ENCODE measurements at places on chromosomes 6 and 20.
A peak's percentile ranks its signal among the peaks of the same experiment; 100 is the strongest.

DNA sequence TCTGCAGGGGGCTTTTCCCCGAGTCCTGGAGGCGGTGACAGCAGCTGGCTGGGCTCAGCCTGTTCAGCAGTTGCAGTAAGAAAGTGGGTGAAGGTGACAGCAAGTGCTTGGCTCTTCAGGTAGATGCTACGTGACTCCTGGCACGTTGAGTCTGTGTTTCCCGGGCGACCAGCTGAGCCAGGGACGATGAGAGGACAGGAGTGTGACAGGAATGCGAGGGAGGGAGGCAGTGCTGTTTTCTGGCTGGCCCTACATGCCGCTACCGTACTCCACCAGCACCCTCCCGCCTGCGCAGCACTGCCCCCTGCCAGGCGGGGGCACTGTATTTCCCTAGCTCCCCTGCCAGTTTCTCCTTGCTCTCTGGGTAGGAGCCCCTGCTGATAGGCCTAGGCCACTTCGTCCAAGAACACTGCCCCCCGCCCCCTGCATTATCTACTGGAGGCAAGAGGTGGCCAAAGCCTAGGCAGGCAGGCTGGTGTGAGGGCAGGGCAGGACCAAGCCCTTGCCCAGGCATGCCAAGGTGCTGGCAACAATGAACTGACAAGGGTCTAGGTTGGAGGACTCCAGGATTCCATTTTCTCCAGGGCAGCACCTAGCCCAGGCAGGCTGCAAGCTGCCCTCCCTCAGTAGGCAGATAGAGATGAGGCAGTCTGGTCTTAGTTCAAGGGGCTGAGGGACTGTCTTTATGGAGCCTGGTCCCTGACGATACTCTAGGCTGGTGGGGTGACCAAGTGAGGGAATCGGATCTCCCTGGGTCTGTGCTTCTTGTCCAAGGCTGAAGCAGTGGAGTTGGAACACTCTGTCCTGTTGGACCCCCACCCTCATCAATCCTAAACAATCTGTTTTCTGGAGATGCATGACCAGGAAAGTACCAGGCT is 19.2 kb downstream of the MRPS18A start:
- H3K36me3 ChIP-seq = peaks cover 4% of the 10 kb centered on the region
- H3K4me1 ChIP-seq = peaks cover 53% of the 10 kb centered on the region
- H3K27ac ChIP-seq = peak overlapping the region; percentile 89
- DNase-seq = no peak

- peaks cover 5% of the 10 kb centered on the region for H3K4me1 ChIP-seq
- H3K27me3 ChIP-seq = peaks cover 45% of the 10 kb centered on the region
- no peaks in the 10 kb centered on the region for H3K36me3 ChIP-seq
- no peak overlapping the region for H3K27ac ChIP-seq
- no peak overlapping the region for H3K4me3 ChIP-seq
- DNase-seq = no peak
Measured at GRCh38 chr6:1278061-1278720, 33.7 kb upstream of the FOXQ1 start.

DNA sequence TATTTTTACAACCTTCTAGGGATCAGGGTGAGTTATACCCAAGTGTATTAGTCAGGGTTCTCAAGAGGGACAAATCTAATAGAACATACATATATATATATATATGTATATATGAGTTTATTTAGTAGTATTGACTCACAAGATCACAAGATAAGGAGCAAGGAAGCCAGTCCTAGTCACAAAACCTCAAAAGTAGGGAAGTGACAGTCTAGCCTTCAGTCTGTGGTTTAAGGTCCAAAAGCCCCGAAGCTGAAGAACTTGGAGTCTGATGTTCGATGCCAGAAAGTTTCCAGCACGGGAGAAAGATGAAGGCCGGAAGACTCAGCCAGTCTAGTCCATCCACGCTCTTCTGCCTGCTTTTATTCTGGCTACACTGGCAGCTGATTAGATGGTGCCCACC is 632.7 kb upstream of the AGPAT4 start:
- DNase-seq = no peak
- H3K4me1 ChIP-seq = no peaks in the 10 kb centered on the region
- H3K36me3 ChIP-seq = no peaks in the 10 kb centered on the region
- H3K4me3 ChIP-seq = no peak overlapping the region

DNA sequence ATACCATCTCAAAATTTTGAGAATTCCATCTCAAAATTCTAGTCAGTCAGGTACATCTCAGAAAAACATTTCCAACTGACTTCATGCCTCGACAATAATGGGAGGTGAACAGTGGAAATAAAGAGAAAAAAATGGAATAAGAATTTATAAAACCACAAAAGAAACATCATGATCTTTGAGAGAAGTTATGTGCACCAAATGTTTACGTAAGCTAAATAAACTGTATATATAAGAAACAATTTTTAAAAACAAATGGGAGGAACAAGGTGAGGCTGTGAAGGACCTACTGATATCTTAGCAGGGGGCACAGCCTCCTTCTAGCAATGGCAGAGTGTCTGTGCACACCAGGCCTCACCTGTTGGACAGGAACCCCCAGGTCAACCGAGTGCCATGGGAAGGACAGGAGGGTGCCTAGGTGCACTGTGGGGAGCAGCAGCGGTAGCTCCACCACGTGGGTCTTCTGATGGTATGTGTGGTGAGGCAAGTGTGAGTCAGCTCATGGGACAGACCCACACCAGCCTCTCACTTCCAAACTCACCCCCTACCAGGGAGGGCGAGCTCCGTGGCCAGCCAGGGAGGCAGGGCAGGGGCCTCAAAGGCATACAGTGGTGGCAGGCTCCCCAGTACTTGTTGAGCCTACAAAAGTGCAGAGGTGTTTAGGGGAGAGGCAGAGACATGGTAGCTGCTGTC is 23.2 kb downstream of the DIDO1 start:
- no peaks in the 10 kb centered on the region for H3K27me3 ChIP-seq
- DNase-seq = no peak
- no peak overlapping the region for H3K4me3 ChIP-seq

DNA sequence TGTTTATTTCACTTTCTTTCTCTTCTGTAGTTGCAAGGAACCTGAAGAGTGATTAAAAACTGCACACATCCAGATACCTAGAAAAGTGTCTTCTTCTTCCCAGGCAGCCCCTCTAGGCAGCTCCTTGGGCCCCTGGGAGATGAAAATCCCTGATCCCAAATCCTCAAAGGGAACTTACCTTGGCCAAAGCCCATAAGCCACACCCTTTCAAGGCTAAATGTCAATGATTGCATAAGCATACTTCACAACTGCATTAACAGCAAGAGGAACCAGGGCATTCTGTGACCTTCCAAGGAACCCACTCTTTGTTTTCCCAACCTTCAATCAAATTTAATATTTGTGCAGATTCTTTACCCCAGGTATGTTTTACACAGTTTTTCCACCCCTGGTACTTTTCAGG is 4.4 kb upstream of the HMGN3 start:
- H3K4me3 ChIP-seq = no peak overlapping the region
- H3K36me3 ChIP-seq = no peaks in the 10 kb centered on the region
- no peaks in the 10 kb centered on the region for H3K27me3 ChIP-seq
- H3K27ac ChIP-seq = no peak overlapping the region
- DNase-seq = no peak

DNA sequence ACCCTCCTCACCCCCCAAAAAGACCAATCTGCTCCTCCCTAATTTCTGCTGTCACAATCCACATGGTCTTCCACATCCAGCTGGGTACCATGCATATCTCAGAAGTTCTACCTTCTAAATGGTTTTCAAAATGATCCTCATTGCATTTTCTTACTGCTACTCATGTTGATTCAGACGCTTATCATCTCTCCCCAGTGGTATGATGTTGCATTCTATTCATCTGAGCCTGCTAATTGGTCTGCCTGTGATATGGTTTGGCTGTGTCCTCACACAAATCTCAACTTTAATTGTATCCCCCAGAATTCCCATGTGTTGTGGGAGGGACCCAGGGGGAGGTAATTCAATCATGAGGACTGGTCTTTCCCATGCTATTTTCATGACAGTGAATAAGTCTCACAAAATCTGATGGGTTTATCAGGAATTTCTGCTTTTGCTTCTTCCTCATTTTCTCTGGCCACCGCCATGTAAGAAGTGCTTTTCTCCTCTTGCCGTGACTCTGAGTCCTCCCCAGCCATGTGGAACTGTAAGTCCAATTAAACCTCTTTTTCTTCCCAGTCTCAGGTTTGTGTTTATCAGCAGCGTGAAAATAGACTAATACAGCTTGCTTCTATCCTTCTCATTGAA is 41.4 kb upstream of the CLIC5 start:
- peaks cover 3% of the 10 kb centered on the region for H3K4me1 ChIP-seq
- no peaks in the 10 kb centered on the region for H3K27me3 ChIP-seq

- H3K27me3 ChIP-seq = no peaks in the 10 kb centered on the region
- no peaks in the 10 kb centered on the region for H3K36me3 ChIP-seq
- no peak for DNase-seq
Measured at GRCh38 chr6:71473926-71474325, 185.3 kb downstream of the OGFRL1 start.

DNA sequence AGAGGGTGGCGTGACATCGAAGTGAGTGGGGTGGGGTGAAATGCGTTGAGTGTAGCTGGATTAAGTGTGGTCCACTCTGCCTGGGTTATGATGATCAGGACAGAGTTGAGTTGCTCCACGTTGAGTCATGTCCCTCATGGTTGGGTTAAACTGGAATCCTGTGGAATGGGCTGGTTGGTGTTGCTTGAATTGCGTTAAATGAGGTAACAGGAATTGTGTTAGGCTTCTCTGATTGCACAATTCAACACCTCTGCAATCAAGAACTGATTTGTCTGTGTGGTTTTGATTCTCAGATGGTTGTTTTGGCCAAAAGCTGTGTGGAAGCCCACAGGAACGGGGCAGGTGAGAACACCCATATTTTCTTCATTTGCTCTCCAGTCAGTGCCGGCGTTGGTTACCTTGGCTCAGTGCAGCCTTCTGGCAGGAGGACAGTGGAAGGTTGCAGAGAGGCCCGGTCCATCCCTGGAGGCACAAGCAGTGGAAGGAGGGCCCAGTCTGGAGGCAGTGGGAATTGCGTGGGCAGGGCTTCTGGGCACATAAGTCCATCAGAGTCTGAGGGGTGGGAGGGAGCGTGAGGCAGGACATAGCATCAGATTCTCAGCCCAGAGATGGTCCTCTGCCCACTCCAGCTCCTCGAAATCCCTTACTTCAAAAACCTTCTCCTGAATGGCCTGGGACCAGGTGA is 11.6 kb downstream of the NOTCH4 start:
- DNase-seq = no peak
- H3K27ac ChIP-seq = no peak overlapping the region

DNA sequence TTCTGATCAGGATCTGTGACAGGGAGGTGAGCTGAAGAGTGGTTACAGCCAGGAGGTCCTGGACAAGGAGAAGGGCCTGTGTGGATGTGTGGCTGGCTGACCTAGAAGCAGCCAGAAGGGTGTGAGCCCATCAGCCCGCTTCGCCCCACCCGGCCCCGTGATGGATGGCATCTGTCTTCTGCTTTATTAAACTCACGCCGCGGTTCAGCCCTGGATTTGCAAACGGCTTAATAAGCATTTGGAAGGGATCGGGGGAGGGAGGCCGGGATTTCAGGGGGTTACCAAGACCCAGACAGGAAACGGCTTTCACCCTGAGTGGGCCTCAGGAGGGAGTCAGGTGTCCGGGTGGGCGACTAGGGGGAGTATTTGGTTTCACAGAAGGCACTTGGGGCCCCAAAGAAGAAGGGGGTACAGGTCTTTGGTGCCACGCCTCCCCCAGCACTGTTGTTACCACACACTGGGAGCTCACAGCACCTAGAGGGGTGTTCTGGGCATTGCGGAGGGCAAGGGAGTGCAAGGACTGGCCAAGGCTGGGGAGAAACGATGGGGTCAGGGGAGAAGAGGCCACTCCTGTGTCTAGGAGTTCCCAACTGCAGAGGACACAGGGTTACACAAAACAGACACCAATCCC is 53.8 kb upstream of the FOXP4 start:
- no peak for DNase-seq
- H3K4me3 ChIP-seq = no peak overlapping the region
- H3K27ac ChIP-seq = peak overlapping the region; percentile 4
- H3K36me3 ChIP-seq = no peaks in the 10 kb centered on the region

- H3K27me3 ChIP-seq = peaks cover 1% of the 10 kb centered on the region
- H3K36me3 ChIP-seq = no peaks in the 10 kb centered on the region
- H3K4me3 ChIP-seq = no peak overlapping the region
- no peak for DNase-seq
- H3K4me1 ChIP-seq = no peaks in the 10 kb centered on the region
Measured at GRCh38 chr20:2385496-2385895, 4.8 kb downstream of the TGM6 start.

GRCh38 chr6:110738899-110739365 is 76.3 kb downstream of the CDK19 start:
- H3K27me3 ChIP-seq = no peaks in the 10 kb centered on the region
- H3K27ac ChIP-seq = no peak overlapping the region
- no peaks in the 10 kb centered on the region for H3K4me1 ChIP-seq
- DNase-seq = no peak
- no peak overlapping the region for H3K4me3 ChIP-seq

- H3K27me3 ChIP-seq = no peaks in the 10 kb centered on the region
- no peak for DNase-seq
- H3K36me3 ChIP-seq = no peaks in the 10 kb centered on the region
- peaks cover 31% of the 10 kb centered on the region for H3K4me1 ChIP-seq
- H3K27ac ChIP-seq = peak overlapping the region; percentile 48
Measured at GRCh38 chr20:18224968-18225568, 63.3 kb upstream of the ZNF133 start.

DNA sequence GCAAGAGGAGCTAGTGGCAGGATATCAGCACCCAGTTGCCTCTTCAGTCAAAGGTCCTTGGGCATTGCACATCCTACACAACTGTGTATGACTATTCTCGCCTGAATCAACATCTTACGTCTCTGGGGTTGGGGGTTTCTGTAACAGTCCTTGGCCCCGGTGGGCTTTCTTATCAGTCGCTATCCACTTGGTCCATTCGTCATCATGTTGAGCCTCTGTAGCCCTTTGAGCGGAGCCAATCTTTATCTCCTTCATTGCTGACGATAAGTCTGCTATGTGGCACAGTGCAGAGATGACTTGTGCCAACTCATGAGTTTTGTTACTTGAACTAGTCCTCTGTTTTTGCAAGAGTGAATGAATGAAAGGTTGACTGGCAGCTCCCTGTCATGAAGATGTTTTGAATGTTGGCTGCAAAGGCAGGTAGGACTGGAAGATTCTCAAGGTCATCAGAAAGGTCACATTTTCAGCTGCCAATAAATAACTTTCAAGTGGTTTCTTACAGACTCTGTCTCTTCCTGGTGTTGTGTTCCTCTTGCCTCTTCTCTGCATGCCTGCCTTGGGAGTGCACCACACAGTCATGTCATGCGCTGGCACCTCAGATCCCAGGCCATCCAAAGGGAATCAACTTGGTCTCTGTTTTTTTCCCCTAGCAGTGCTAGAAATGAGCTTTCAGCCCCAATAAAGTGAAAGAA is 238.9 kb downstream of the SLC24A3 start:
- peak overlapping the region; percentile 44 for H3K27ac ChIP-seq
- H3K4me1 ChIP-seq = peaks cover 63% of the 10 kb centered on the region
- H3K27me3 ChIP-seq = peaks cover 2% of the 10 kb centered on the region
- H3K36me3 ChIP-seq = no peaks in the 10 kb centered on the region
- no peak for DNase-seq
- no peak overlapping the region for H3K4me3 ChIP-seq

GRCh38 chr6:63440057-63440456 is 120.3 kb upstream of the LGSN start:
- H3K4me3 ChIP-seq = no peak overlapping the region
- no peak for DNase-seq
- H3K36me3 ChIP-seq = no peaks in the 10 kb centered on the region
- no peak overlapping the region for H3K27ac ChIP-seq
- peaks cover under 1% of the 10 kb centered on the region for H3K4me1 ChIP-seq
- peaks cover 12% of the 10 kb centered on the region for H3K27me3 ChIP-seq

- H3K4me3 ChIP-seq = no peak overlapping the region
- peaks cover 6% of the 10 kb centered on the region for H3K4me1 ChIP-seq
- no peaks in the 10 kb centered on the region for H3K36me3 ChIP-seq
- DNase-seq = no peak
Measured at GRCh38 chr20:46332373-46333160, 24.3 kb upstream of the CDH22 start.
